ENCODE measurements at places on chromosomes 2 and 18. TPM values are rescaled to one million over a fixed set of nuclear protein-coding genes. Genes with fewer than 3 reads are reported as not detected.

The SERPINB7 gene
- not detected for total RNA-seq

The CNDP2 gene
- total RNA-seq, result 124 TPM

The APOB gene
- 0.09 TPM for total RNA-seq

DNA sequence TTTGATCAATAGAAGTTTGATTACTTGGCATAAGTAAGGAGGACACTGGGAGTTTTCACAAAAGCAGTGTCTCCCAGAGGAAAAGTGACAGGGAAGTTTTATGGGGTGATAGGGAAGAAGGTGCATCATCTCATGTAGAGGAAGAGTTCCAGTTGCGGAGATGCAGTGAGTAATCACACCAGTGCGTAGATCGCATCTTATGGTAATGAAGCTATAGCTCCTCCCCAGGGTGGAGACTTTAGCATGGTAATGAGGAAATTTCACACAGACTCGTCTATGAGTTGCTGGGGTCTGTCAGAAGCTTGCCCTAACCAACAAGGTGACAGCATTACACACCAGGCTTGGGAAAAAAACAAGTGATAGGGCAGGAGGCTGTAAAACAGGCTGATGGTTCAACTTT is 49.0 kb downstream of the KYNU start:
- DNase-seq, result no peak

GRCh38 chr2:124683536-124684428 is 658.7 kb downstream of the CNTNAP5 start:
- DNase-seq, result no peak

- no peak for DNase-seq
These were observed 651 bp upstream of the ZNF521 start for GRCh38 chr18:25352629-25353005.

DNA sequence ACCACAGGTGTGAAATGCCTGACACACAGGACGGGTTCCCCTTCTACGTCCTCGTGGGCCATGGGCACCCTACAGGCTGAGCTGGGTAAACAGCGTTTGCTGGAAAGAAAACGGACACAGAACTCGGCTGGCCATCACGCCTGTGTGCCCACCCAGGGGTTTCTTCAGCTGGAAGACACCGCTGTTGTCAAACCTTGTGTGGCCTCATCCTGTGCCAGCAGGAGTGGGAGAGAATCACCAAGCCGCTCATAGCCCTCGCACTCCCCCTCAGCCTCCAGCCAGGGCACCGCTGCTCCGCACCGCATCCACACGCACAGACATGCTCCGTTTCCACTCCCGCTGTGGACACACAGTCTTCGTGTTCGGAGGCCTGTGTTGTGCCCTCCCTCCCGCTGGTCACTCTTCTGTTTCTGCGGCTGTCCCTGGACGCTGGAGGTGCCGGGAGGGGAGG is 161.4 kb downstream of the PXDN start:
- DNase-seq, result no peak

- no peak for DNase-seq
These were observed 127.1 kb downstream of the SETBP1 start for GRCh38 chr18:44807766-44808165.
